ENCODE measurements at places on chromosomes 11 and 22. TPM values are rescaled to one million over a fixed set of nuclear protein-coding genes. Genes with fewer than 3 reads are reported as not detected.

SLC22A12 gene
- total RNA-seq, result not detected

SHISAL1 gene
- total RNA-seq, result 25.8 TPM

LAYN gene
- total RNA-seq, result 4.2 TPM

LINC01488 gene
- not detected for total RNA-seq

TCIRG1 gene
- total RNA-seq, result 2.7 TPM

RBFOX2 gene
- total RNA-seq, result 394 TPM

PANX3 gene
- total RNA-seq, result 0.25 TPM

ABCC8 gene
- total RNA-seq, result 11.3 TPM

SLC25A45 gene
- 0.74 TPM for total RNA-seq

HOATZ gene
- 0.98 TPM for total RNA-seq

CCDC188 gene
- 1.5 TPM for total RNA-seq

RFPL2 gene
- 0.49 TPM for total RNA-seq

MS4A14 gene
- not detected for total RNA-seq
